Kidney epithelial cell (primary cell): ENCODE measurements at places on chromosomes 6 and 20.

DNA sequence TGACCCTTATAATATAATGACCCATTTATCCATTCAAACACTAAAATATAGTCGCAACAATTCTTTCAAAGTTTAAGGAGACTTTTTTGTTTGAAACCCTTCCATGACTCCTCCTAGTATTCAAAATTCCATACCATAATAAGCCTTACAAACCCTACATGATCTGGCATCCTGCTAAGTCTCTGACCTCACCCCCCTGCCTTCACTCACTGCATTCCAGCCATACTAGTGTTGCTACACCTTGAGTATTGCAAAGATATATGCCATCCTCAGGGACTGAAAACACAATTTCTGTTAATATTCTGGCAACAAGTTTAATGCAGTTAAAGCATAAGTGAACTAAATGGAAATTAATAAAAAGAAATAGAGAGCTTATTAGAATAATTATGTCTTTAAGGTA lies 168.4 kb downstream of the EYS start:
- DNase-seq: no peak

- DNase-seq: no peak
Observed at GRCh38 chr6:21840428-21840827, 246.9 kb downstream of the SOX4 start.

DNA sequence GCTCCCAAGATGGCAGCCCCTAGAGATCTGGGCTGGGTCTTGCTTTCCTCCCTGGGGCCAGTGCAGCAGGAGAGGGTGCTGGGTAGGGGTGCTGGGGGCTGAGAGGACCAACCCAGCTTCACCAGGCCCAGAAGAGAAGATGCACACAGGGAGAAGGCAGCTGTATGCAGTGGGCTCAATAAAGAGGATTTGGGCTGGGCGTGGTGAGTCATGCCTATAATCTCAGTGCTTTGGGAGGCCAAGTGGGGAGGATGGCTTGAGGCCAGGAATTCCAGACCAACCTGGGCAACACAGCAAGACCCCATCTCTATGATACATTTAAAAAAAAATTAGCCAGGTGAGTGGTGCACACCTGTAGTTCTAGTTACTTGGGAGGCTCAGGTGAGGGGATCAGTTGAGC lies 25.7 kb upstream of the EMILIN3 start:
- DNase-seq: no peak

- DNase-seq: peak; percentile 25
Observed at GRCh38 chr6:119240257-119241110, 109.1 kb downstream of the MAN1A1 start.

DNA sequence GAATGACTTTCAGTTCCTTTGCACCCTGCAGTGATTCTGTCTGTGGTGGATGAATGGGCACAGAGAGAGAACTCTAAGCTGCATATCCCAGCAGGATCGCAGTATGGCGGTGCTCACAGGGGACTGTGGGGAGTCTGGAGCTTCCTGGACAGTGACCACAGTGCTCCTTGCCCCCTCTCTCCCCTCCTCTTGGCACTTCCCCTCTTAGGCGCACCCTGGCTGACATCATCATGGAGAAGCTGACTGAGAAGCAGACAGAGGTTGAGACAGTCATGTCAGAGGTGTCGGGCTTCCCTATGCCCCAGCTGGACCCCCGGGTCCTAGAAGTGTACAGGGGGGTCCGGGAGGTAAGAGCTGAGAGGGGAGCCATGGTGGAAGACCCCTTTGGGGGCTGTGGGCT lies 8.6 kb downstream of the BYSL start:
- DNase-seq: no peak

- no peak for DNase-seq
Observed at GRCh38 chr6:136751991-136752390, 40.3 kb downstream of the MAP3K5 start.

- DNase-seq: no peak
Observed at GRCh38 chr6:98566126-98566525, 268.2 kb upstream of the POU3F2 start.

DNA sequence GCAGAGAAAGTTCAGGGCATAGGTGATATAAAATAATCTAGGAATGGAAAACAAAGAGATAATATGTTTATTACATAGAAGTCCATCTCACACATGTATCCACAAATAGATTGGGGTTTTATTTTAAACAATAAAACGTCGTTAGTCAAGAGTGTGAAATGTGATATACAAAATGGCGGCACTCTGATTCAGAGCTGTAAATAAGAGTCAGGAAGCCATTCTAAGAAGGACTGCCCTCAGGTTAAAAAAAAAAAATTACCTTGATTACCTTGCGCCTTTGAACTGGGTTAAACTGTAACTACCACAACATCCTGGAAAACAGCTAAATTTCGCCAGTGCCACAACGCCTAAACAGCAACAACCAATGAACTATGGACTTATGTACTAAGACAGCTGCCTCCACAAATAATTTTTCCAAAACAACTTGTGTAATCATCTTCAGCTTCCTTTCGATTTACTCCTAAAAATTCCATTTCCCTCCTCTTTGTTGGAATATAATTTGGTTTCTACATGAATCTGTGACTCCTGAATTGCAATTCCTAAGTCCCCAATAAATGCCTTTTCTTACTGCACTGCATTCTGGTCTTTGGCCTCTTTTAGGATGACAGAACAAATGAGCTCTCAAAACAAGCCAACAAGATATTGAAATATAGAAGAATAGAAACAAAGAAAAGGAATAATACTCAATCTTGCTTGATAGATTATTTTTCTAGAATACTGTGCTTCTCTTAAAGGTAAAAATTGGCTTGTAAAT lies 1019.5 kb upstream of the MAP3K7 start:
- DNase-seq: no peak

GRCh38 chr6:960356-960755 lies 267.4 kb upstream of the EXOC2 start:
- DNase-seq: no peak

DNA sequence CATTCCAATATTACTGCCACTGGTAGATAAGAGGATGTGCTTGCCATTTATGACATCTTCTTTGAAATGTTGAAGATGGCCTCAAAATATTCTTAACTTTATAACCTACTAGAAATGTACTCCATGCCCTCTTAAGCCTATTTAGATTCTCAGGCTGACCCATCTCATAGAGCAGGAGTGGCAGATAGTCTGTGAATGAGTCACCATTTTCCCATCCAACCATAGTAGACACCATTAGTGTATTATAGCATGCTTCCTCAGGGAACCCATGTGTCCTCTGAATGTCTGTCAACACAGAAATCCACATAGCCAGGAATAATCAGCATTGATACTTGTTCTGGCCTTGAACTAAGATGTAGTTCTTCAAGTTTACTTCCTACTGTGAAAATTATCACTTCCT lies 150.2 kb downstream of the IMPG1 start:
- DNase-seq: peak; percentile 26

GRCh38 chr20:60131375-60131774 lies 173.2 kb downstream of the CDH26 start:
- DNase-seq: no peak

DNA sequence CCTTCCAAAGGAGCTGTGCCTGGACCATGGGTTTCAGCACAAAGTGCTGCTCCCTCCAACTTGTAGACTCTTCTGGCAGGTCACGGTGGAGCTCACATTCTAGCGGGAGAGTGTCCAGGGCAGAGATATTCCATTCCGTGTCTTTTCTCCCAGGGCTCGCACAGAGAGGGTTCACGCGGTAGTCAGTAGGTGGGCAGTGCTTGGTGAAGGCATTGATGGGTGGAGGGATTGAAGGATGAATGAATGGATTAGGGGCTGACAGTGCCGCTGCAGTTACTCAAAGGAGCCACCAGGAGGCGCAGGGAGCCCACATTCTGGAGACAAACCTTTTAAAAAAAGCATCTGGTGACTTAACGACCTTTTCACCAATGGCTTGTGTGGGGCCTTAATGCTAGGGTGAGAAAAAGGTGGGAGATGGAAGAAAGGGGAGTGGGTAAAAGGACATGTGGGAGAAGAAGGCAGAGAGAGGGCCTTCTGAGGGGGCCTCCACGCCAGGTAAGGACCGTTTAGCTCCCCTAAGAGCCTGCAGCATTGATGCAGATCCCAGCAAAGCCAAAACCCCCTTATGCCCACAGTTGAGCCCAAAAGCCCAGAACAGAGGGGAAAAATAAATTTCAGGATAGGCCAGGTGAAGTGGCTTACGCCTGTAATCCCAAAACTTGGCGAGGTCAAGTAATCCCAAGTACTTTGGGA lies 17.5 kb upstream of the FAM110A start:
- DNase-seq: no peak

DNA sequence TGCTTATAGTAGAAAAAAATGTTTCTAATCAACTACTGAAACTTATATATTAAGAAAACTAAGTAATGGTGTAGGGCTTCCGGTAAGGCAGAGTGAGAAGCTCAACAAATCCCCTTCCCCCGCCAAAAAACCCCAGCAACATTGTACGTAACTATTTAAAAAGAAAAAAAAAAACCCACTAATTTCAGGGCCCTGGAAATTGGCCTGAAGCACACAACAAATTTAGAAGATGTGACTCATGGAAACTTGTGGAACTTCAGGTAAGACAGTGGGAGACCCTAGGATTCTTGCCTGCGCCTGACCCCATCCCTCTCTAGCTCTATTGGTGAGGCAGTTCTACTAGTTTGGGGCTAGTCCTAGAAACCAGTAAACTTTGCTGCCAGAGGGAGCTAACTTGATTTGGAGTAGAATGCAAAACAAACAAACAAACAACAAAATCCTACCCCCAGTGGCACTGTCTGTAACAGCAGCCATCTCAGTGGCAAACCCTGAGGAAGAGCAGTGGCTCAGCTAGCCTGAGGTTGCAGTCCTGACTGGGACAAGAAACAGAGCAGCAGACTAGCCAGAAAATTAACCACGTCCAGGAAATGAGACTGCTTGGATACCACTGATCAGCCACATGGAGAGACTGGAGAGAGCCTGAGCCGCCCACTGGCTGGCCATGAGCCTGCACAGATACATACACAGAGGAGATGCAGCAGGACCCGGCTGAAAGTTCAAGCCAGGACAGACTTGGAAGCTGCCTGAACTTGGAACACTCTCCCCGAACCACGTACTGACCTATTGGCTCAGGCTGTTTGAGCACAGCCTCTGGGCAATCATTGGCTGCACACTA lies 135.1 kb downstream of the TBXT start:
- no peak for DNase-seq

DNA sequence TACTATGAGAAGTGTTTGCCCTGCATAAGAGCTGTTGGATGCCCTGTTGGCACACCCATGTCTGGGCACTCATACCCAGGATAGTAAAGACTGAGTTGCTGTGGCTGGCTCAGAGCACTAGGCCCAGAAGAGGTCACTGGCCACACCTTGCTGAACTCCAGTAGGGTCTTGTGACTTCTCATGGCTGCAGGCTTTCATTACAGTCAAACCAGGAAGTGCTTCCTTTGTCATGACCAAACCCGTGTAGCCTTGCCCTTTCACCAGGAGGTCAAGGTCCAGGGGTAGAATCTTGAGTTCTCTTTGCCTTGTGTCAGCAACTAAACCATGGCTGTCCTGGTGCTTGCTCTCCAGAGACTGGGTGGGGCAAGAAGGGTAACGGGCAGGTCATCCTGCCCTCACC lies 49.5 kb downstream of the CD164 start:
- DNase-seq: no peak
